Immature natural killer cell (primary cell): ENCODE measurements at places on chromosomes 6 and 20.

- no peak for DNase-seq
Observed at GRCh38 chr6:95099410-95099809, 477.9 kb upstream of the MANEA start.

DNA sequence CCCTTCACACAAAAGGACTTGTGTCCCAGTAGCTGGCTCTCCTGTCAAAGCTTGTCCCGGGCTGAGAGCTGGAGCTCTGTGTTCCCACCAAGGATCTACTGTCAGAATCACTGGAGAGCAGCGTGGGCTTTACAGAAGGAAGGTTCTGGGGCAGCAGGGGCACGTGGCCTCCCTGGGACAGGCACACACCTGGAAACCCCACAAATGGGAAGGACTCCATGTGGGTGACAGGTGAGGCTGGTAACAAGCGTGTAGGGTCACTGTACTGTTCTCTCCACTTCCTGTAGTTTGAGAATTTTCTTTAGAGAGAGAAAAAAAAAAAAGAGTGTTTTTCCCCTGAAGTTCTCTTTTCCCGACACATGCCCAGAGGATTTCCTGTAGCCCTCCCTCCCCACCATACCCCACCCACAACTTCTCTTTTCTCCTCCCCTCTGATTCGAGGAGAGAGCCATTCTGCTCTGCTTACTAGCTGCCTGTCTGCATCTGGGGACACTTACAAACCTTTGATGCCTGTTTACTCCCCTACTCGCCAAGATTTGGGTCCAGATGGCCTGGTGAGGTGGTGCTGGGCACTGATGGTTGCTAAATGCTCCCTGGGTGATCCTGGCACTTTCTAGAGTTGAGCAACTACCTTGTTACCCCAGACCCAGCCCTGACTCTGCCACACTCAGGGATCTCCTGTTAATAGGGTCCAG lies 84.1 kb upstream of the SIRPA start:
- no peak for DNase-seq

GRCh38 chr6:19086480-19086879 lies 699.3 kb downstream of the RNF144B start:
- no peak for DNase-seq

- DNase-seq, result peak; percentile 12
Observed at GRCh38 chr6:14743474-14744211, 502.2 kb upstream of the JARID2 start.
